Progenitor cell of endocrine pancreas (in vitro differentiated cells): ENCODE measurements at places on chromosomes 12 and 14. TPM values are rescaled to one million over a fixed set of nuclear protein-coding genes. Genes with fewer than 3 reads are reported as not detected.

GRCh38 chr12:86723326-86723725 lies 467.1 kb upstream of the MGAT4C start:
- H3K4me3 ChIP-seq = no peak overlapping the region
- no peaks in the 10 kb centered on the region for H3K27me3 ChIP-seq
- H3K4me1 ChIP-seq = no peaks in the 10 kb centered on the region
- H3K36me3 ChIP-seq = no peaks in the 10 kb centered on the region

The RASSF8 gene
- total RNA-seq = 36.9 and 38.8 TPM in 2 replicates

The TSPAN8 gene
- total RNA-seq = 0.33 and 1.0 TPM in 2 replicates

DNA sequence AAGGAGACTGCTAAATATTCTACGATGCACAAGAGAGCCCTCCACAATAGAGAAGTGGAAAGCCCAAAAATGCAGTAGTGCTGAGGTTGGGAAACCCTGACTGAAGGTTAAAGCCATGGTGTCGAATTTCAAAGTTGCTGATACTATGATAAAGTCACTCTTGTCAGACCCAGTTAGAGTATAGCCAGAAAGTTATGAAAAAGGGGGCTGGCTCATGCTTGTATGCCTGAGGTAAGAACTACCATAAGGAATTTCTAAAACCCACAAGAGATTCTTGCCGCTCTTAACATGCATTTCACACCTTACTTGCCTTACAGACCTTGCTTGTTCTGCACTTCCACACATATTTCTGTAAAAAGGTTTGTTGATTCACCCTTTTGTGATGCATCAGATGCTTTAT lies 184.6 kb downstream of the SLC6A15 start:
- H3K4me3 ChIP-seq = no peak overlapping the region
- no peaks in the 10 kb centered on the region for H3K36me3 ChIP-seq
- H3K27ac ChIP-seq = no peak overlapping the region
